ENCODE measurements at places on chromosomes 12 and 14. TPM values are rescaled to one million over a fixed set of nuclear protein-coding genes. Genes with fewer than 3 reads are reported as not detected.

DNA sequence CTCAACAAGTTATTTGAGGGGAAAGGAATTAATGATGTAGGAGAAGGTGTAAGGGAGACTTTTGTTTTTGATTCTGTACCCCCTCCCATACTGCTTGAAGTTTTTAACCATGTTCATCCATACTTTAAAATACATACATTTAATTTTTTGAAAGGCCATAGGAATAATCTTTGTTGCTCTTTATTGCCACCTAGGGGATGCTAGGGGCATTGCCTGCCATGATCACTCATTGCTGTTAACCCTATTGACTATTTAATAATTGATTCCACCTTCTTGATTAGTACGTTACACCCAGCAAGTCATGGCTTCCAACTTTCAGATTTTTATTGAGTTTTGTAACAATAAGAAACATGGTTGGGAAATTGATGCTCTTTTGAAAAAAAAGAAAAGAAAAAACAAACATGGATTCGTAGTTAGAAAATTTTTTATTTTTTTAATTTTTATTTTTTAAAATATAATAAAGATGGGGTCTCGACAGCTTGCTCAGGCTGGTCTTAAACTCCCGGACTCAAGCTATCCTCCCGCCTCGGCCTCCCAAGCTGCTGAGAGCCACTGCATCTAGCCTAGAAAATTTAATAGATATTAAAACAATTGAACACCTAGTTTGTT lies 8.5 kb upstream of the PRKAB1 start:
- peak; percentile 48 for DNase-seq
- no peaks in the 10 kb centered on the region for H3K27me3 ChIP-seq
- no peak overlapping the region for H3K27ac ChIP-seq

- no peak for DNase-seq
- no peaks in the 10 kb centered on the region for H3K27me3 ChIP-seq
- no peak overlapping the region for H3K27ac ChIP-seq
- no peaks in the 10 kb centered on the region for H3K36me3 ChIP-seq
- no peak overlapping the region for H3K4me3 ChIP-seq
Measured at GRCh38 chr14:91674911-91675310, 57.0 kb downstream of the CATSPERB start.

DNA sequence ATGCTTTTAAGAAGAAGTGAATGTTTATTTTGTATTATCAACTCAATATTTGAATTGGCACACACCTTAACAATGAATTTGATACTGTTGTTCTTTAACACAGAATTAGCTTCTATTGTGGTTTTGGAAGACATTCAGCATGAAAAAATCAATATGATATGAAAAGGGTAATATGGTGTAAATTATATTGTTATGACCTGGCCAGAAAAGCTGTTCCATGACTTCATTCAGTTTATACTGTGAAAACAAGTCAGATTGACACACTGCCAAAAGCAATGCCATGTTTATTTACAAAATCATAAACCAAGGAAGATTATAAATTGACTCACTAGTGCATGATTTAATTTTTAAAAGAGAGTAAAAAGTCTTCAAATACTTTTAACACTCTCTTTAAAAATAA lies 851.4 kb upstream of the SEL1L start:
- no peak overlapping the region for H3K4me3 ChIP-seq
- H3K4me1 ChIP-seq: no peaks in the 10 kb centered on the region
- H3K36me3 ChIP-seq: no peaks in the 10 kb centered on the region
- no peaks in the 10 kb centered on the region for H3K27me3 ChIP-seq
- DNase-seq: no peak

- H3K4me1 ChIP-seq: no peaks in the 10 kb centered on the region
- H3K4me3 ChIP-seq: no peak overlapping the region
- no peak for DNase-seq
- H3K27ac ChIP-seq: no peak overlapping the region
- no peaks in the 10 kb centered on the region for H3K27me3 ChIP-seq
Measured at GRCh38 chr14:47637753-47638152, 37.7 kb downstream of the MDGA2 start.

GRCh38 chr12:53049571-53050318 lies at the start of gene TNS2:
TNS2 (plus strand) TSS chr12:53050065; CDS start chr12:53050186, 121 bp downstream.
- H3K27me3 ChIP-seq: no peaks in the 10 kb centered on the region
- peak; percentile 61 for DNase-seq
- H3K27ac ChIP-seq: peak within 1 kb of the TSS; percentile 98

- no peak overlapping the region for H3K4me3 ChIP-seq
- no peak for DNase-seq
- no peaks in the 10 kb centered on the region for H3K36me3 ChIP-seq
- H3K27me3 ChIP-seq: peaks cover 9% of the 10 kb centered on the region
- no peak overlapping the region for H3K27ac ChIP-seq
Measured at GRCh38 chr12:128077211-128077916, 189.6 kb upstream of the TMEM132C start.

DNA sequence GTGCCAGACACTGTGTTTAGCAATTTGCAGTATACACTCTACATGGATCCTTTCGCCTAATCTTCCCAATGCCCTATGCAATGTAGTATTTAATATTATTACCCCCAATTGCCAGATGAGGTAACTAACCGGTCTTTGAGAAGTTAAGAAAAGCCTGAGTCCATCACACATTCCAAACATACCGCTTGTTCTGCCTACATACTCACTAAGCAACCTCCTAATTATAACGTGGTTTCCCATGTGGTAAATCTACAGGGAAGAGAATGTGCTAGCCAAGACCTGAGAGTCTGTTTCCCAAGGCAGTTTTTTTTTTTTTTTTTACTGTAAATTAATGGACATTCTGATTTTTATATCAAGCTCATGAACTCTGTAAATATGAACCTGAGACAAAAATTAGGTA lies 37.2 kb downstream of the ATP2B1 start:
- no peak overlapping the region for H3K27ac ChIP-seq
- DNase-seq: peak; percentile 66
- no peak overlapping the region for H3K4me3 ChIP-seq
- no peaks in the 10 kb centered on the region for H3K36me3 ChIP-seq
- no peaks in the 10 kb centered on the region for H3K27me3 ChIP-seq
- H3K4me1 ChIP-seq: peaks cover 12% of the 10 kb centered on the region

GRCh38 chr12:49636979-49637755 lies 13.8 kb downstream of the PRPF40B start:
- no peaks in the 10 kb centered on the region for H3K36me3 ChIP-seq
- no peak overlapping the region for H3K27ac ChIP-seq
- no peaks in the 10 kb centered on the region for H3K27me3 ChIP-seq
- no peak overlapping the region for H3K4me3 ChIP-seq
- no peaks in the 10 kb centered on the region for H3K4me1 ChIP-seq
- DNase-seq: peak; percentile 79

SLC15A5 gene
- polyA plus RNA-seq: not detected

DNA sequence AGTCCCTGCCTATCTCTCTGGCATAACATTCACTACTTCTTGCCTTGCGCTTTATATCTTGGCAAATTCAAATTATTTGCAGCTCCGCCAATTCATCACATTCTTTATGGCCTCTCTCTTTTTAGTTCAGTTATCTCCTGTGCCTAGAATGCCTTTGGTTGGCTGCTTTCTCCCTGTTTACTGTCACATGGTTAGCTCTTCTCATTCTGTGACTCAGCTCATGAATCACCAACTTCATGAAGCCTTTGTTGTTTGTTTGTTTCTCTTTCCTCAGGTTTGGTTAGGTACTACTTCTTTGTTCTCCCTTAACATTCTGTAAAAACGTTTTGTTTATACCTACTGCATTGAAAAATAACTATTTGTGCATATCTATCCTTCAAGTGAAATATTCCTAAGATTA lies 376.5 kb upstream of the GARIN6 start:
- H3K36me3 ChIP-seq: no peaks in the 10 kb centered on the region
- no peaks in the 10 kb centered on the region for H3K4me1 ChIP-seq
- no peak overlapping the region for H3K4me3 ChIP-seq
- no peaks in the 10 kb centered on the region for H3K27me3 ChIP-seq
- no peak for DNase-seq

FSCB gene
- not detected for polyA plus RNA-seq

DNA sequence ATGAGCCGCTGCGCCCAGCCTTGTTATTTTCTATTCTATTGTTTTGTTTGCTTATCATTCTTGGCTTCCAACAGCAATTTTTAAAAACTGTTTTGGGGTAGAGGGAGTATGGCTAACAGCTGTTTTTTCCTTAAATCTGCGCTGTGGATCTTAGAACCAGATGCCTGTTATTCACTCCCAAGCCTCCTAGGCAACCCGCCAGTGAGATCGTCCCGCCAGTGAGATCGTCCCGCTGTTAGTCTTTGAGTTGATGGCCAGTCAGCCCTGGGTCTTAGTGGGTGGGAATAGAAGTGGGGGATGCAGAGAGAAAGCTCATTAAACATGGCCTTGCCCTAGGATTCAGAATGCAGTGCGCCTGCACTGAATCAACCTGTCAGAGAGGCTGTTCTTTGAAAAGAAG lies 67.3 kb upstream of the BICD1 start:
- H3K27me3 ChIP-seq: peaks cover 9% of the 10 kb centered on the region
- no peak overlapping the region for H3K27ac ChIP-seq
- peak; percentile 9 for DNase-seq
- H3K4me3 ChIP-seq: no peak overlapping the region
- no peaks in the 10 kb centered on the region for H3K36me3 ChIP-seq
- no peaks in the 10 kb centered on the region for H3K4me1 ChIP-seq

DNA sequence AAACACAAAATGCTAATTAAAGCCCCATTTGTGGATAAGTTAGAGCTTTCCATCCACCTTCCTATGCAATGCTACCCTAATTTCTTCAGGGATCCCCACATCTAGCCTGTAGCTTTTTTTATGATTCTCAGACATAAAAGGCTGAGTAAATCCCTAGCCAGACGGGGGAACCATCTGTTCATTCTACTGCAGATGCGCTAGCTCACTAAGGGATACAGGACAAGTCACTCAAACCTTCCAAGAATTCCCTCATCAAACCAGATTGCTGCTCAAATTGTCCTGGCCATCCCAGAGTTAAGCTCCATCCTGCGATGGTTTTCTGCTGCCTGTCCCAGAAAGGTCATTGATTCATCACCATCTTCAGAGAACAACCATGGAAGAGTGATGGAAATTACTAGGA lies 56.7 kb downstream of the MYRFL start:
- no peaks in the 10 kb centered on the region for H3K4me1 ChIP-seq
- H3K27ac ChIP-seq: no peak overlapping the region
- no peak overlapping the region for H3K4me3 ChIP-seq

DNA sequence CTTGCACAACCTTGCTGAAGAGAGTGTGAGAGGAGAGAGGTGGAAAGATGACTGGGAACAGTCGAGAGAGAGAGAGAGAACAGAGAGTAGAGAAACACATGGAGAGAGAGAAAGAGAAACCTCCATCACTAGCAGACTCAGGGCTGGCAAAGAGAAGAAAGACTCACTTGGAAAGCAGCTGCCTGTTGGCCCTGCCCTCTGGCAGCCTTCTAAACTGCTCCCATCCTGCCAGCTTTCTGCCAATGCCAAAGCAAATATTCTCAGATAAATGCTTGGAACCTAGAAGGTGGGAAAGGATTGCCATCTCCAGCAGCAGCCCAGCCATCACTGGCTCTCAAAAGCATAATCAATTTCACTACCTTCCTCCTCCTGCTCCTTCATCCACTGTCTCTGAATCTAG lies 107.9 kb upstream of the WSCD2 start:
- no peak for DNase-seq
- no peak overlapping the region for H3K4me3 ChIP-seq
- H3K4me1 ChIP-seq: no peaks in the 10 kb centered on the region

- H3K4me1 ChIP-seq: peaks cover 17% of the 10 kb centered on the region
- no peaks in the 10 kb centered on the region for H3K27me3 ChIP-seq
- H3K4me3 ChIP-seq: peak overlapping the region; percentile 88
- DNase-seq: no peak
Measured at GRCh38 chr14:23555533-23555881, 564 bp upstream of the THTPA start.

RBP5 gene
- 0.38 TPM for polyA plus RNA-seq

BBOF1 gene
- polyA plus RNA-seq: 5.4 TPM

GRCh38 chr14:53929871-53930715 lies 26.5 kb downstream of the BMP4 start:
- H3K4me1 ChIP-seq: no peaks in the 10 kb centered on the region
- peaks cover 10% of the 10 kb centered on the region for H3K27me3 ChIP-seq
- H3K36me3 ChIP-seq: no peaks in the 10 kb centered on the region
- no peak overlapping the region for H3K4me3 ChIP-seq
- H3K27ac ChIP-seq: no peak overlapping the region

TRAF3 gene
- 7.8 TPM for polyA plus RNA-seq

GRCh38 chr12:79067977-79068376 lies 203.4 kb downstream of the SYT1 start:
- no peaks in the 10 kb centered on the region for H3K36me3 ChIP-seq
- H3K27me3 ChIP-seq: no peaks in the 10 kb centered on the region
- H3K4me1 ChIP-seq: no peaks in the 10 kb centered on the region
- no peak overlapping the region for H3K4me3 ChIP-seq

DNA sequence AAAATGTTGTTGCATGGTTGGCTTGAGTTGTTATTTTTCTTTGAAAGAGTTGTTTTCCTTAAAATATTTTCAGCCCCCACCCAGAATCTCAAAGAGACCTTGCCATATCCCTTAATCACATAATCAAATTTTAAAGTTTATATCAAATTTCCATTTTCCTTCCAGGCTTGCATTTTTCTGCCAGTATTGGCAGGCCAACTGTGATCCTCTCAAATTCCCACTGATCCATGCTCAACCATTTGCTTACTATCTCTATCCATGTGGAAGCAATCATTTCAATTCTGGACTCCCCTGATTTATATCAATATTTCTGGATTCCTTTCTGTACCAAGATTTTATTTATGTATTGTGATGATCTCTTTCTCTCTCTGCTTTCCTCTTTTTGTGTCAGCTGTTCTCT lies 64.2 kb upstream of the PYGL start:
- H3K27me3 ChIP-seq: no peaks in the 10 kb centered on the region
- H3K36me3 ChIP-seq: no peaks in the 10 kb centered on the region
- H3K4me3 ChIP-seq: no peak overlapping the region

UBC gene
- polyA plus RNA-seq: 1,515 TPM

GRCh38 chr14:95193081-95193480 lies 35.8 kb upstream of the DICER1 start:
- no peaks in the 10 kb centered on the region for H3K4me1 ChIP-seq
- no peak overlapping the region for H3K27ac ChIP-seq
- H3K36me3 ChIP-seq: no peaks in the 10 kb centered on the region
- DNase-seq: no peak
- H3K27me3 ChIP-seq: no peaks in the 10 kb centered on the region
- no peak overlapping the region for H3K4me3 ChIP-seq

All from GM23248 (cell line).